Muscle of arm (tissue), 14 donors: ENCODE measurements at places on chromosomes 1 and 21.
A peak's percentile ranks its signal among the peaks of the same experiment; 100 is the strongest.

DNA sequence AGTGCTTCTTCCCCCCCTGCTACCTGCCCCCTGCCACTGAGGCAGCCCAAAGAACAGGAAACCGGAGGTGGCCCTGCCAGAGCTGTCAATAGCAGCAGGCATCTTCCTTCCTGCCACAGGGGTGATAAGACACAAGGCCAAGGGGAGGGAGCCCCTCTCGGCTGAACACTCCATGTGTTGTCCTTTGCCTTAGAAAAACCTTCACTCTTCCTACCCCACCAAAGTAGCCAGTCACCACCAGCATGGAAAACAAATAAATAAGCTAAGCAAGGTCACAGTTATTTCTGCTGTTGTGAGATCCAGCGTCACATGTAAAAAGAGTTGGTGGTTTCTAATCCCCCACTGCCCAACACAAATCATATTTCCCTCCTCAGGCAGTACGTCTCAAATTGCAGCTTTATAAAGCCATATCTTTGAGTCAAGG lies 104.8 kb upstream of the DPT start:
- no peak for DNase-seq

GRCh38 chr21:29403301-29403700 lies 104.6 kb downstream of the BACH1 start:
- no peak for DNase-seq

DNA sequence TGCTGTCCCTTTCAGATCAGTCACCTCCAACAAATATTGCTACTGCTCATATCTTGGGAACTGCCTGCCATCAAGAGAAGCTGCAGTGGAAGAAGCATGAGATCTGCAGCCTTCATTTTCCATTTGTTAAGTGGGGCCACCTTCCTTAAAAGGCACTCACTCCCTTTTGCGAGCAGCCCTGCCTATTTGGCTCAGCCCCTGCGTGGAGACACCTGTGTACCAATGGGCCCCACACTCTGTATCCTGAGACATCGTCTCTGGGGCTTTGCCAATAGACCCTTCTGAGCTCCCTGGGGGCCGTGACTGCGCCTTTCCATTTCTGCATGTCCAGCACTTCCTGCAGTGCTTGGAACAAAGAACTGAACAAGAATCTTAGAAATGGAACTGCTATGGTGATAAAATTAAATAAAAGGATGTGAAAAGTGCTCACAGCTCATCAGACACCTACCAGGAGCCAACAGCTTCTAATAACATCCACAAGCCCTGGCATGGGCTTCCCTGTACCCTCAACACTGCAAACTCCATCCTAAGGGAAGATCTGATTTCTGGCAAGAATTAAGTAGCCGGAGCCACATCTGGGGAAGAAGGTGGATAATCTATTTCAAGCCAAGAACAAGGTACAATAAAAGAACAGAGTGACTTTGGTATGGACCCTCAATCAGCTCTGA lies 36.7 kb downstream of the PARP1 start:
- no peak for DNase-seq

GRCh38 chr1:69833536-69833935 lies 265.8 kb downstream of the LRRC7 start:
- DNase-seq = peak; percentile 66

DNA sequence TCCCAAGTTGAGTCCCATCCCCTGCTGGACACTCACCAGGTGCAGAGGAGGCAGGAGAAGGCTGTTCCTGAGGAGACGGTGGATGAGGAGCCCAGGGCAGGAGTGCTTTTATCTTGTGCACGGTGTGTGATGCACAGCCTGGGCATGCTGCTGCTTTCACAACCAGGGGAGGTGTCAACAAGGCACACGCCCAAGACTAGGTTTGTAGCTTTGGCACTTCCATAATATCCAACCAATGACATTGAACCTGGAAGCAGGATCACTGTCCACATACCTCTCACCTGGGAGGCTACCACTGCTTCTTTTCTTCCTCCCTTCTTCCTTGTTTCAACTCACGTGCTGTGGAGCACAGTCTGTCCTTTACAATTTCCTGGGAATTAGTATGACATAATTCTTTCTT lies at the start of gene LCE3D:
TSS of gene LCE3D (minus strand) at position 84 of the 400 bp plus-strand sequence. CDS start 580 bp downstream, outside the sequence.
- DNase-seq = no peak

DNA sequence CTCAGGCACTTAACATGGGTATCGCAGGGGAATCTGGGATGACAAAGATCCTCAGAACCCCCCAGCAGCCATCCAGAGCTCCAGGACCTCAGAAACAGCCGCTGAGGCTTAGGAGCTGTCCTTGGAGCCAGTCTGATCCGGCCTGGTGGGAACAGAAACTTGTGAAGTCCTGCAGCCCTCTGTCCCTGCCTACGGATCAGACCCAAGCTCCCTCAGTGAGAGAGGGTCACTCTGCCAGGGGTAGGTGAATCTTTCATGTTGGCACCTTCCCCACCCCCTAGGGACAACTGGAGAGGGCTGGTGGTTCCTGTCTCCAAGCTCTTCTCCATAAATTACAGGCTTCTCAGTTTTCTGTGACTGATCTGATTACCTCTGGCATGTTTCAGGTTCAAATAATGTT lies 122.3 kb downstream of the TLR5 start:
- DNase-seq = no peak

- no peak for DNase-seq
Measured at GRCh38 chr1:246295340-246295739, 211.7 kb downstream of the SMYD3 start.

GRCh38 chr1:174902531-174903099 lies 97.1 kb upstream of the CACYBP start:
- DNase-seq = no peak

GRCh38 chr1:181122222-181122621 lies 33.7 kb downstream of the IER5 start:
- no peak for DNase-seq

DNA sequence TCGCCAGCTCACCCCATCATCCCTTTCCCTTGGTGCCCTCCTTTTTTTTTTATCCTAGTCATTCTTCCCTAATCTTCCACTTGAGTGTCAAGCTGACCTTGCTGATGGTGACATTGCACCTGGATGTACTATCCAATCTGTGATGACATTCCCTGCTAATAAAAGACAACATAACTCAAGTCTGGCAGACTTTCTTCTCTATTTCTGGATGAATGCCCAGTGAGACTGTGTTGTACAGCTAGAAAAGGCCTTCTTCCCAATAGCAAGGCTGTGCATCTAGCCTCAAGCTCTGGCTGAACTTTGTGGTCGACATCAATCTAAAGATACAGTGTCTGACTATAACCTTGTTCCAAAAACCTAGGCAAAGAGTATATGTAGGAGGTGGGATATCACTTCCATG lies 6.4 kb downstream of the IL24 start:
- no peak for DNase-seq
